Stimulated activated CD4-positive, alpha-beta T cell treated with anti-CD3 and anti-CD28 coated beads, Interleukin-1b, Interleukin-23, amount 100 ng/mL, for 1 hour (primary cell): ENCODE measurements at places on chromosomes 5 and 9.
A peak's percentile ranks its signal among the peaks of the same experiment; 100 is the strongest.

GRCh38 chr5:2186472-2187015 is 303.8 kb upstream of the IRX4 start:
- DNase-seq, result no peak

DNA sequence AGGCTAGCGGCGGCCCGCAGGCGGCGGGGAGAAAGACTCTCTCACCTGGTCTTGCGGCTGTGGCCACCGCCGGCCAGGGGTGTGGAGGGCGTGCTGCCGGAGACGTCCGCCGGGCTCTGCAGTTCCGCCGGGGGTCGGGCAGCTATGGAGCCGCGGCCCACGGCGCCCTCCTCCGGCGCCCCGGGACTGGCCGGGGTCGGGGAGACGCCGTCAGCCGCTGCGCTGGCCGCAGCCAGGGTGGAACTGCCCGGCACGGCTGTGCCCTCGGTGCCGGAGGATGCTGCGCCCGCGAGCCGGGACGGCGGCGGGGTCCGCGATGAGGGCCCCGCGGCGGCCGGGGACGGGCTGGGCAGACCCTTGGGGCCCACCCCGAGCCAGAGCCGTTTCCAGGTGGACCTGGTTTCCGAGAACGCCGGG is 253 bp downstream of the SLC12A2 start:
- peak; percentile 3 for DNase-seq

DNA sequence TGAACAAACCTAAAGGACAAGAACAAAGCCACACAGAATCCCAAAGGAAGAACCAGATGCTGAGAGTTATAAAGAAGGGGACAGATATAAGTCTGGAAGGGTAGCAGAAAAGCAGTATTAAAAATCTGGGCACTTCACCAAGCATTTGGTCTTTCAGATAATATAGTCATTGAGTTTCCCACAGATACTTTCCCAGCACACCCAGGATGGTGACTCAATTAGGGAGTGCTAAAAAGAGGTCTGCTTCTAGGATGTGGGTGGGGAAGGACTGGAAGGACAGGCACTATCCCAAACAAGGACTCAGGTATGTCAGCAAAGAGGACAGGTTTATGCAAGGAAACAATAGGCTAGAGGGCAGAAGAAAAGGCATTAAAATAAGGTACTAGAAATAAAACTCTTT is 59.3 kb downstream of the DIAPH1 start:
- no peak for DNase-seq

- no peak for DNase-seq
Observed at GRCh38 chr5:89015409-89015808, 132.4 kb upstream of the MEF2C start.

GRCh38 chr5:74279244-74279643 is 361.3 kb downstream of the ENC1 start:
- DNase-seq, result no peak

GRCh38 chr9:4678679-4679267 is 596 bp upstream of the CDC37L1 start:
- no peak for DNase-seq

DNA sequence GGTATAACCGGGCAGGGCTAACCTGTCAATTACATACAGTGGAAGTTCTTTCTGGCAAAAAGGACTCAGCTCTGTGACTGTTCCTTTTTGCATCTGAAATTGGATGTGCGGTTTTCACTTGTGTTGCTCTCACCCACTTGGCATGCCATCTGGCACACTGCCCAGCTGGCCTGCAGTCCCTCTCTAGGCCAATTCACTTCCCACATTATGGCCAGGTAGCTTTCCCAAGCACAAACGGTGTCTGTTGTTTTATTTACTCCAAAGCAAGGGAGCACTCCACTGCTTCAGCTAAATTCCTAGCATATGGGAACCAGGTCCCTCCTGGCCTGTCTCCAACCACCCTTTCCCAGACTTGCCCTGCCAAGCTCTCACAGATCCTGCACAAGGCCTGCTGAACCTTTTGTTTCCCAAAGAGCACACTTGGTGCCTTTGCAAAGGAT is 132.5 kb downstream of the SEMA6A start:
- no peak for DNase-seq

GRCh38 chr9:132486706-132487350 is 76.8 kb downstream of the CFAP77 start:
- DNase-seq, result no peak

GRCh38 chr5:169637085-169637548 is at the start of gene DOCK2:
Gene DOCK2 (plus strand): TSS chr5:169637275. CDS start chr5:169637327, 52 bp downstream.
- peak; percentile 25 for DNase-seq

- DNase-seq, result no peak
Observed at GRCh38 chr5:131745155-131745554, 51.7 kb downstream of the FNIP1 start.

- DNase-seq, result no peak
Observed at GRCh38 chr5:102231693-102232619, 64.1 kb downstream of the SLCO4C1 start.

- no peak for DNase-seq
Observed at GRCh38 chr9:38315085-38315595, 77.4 kb upstream of the ALDH1B1 start.

- DNase-seq, result no peak
Observed at GRCh38 chr5:138573949-138574670, 1.1 kb downstream of the HSPA9 start.

GRCh38 chr9:69465473-69465872 is 140.5 kb downstream of the ENTREP1 start:
- no peak for DNase-seq

DNA sequence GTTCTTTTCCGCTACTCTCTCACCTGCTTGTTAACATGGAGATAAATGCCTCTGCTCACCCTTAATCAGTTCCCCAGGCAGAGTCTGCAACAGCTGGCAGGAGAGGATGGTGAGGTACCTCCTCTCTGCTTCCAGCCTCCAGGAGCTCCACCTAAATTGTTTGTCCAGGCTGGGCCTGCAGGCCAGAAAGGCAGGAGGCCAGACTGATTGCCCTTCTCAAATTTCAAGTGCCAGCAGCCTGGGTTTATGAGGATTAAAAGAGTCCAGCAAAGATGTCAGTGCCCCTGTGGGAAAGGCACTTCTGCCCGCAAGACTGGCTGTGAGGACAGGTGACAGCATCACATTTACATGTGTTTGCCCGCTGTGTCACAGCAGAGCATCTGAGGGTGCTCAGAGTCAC is 19.8 kb downstream of the CORO2A start:
- no peak for DNase-seq

GRCh38 chr5:7904170-7904569 is 35.2 kb downstream of the MTRR start:
- no peak for DNase-seq

DNA sequence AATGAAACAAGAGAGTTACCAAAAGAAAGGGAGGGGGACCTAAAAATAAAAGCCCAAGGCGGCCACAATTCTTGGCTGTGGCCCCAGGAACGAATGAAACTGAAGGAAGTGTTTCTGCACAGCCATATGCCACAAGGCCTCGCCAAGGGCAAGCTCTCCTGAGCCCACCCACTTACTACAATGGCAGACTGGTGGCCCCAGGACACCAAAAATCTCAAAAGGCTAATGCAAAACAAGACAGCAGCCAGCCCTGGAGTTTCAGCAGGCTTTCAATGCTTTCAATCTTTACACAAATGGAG is 4.0 kb downstream of the CAMSAP1 start:
- no peak for DNase-seq

DNA sequence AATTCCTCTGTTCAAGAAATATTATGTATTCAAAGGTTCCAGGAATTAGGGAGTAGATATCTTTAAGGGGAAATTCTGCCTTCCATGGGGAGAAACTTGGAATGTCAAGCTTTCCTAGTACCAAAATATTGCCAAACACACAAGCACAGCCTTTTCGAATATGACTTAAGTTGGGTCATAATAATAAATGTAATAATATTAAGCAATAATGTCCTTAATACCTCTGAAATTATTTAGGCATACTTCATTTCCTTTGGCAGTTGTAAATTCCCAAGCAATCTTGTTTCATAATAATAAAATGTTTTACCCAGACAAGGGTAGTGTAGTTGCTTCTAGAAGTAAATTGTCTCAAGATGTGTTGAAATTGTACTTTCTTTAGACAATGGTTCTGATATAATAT is 630.3 kb upstream of the CDH18 start:
- DNase-seq, result no peak

GRCh38 chr5:155299386-155300005 is 285.9 kb downstream of the KIF4B start:
- no peak for DNase-seq

GRCh38 chr9:137631345-137632229 is 12.8 kb downstream of the EHMT1 start:
- no peak for DNase-seq

- no peak for DNase-seq
Observed at GRCh38 chr9:6579613-6580012, 65.9 kb downstream of the GLDC start.

- no peak for DNase-seq
Observed at GRCh38 chr5:1911773-1912235, 29.1 kb upstream of the IRX4 start.

DNA sequence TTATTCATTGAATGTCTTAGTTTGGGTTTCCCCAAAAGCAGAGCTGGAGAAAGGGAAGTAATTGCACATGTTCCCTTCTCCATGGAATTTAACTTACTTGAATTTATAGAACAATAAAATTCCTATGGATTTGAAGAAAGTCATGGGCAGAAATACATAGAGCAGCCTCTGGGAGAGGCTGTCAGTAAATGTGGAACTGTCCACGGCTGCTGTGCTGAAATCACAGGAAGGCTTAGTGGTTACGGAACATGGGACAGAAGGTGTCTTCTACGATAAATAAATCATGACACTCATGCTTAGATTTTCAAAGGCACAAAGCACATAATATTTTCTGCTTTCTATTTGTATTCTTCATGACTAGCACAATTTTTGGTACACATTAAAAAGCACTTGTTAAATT is 440.6 kb upstream of the IZUMO3 start:
- DNase-seq, result no peak

DNA sequence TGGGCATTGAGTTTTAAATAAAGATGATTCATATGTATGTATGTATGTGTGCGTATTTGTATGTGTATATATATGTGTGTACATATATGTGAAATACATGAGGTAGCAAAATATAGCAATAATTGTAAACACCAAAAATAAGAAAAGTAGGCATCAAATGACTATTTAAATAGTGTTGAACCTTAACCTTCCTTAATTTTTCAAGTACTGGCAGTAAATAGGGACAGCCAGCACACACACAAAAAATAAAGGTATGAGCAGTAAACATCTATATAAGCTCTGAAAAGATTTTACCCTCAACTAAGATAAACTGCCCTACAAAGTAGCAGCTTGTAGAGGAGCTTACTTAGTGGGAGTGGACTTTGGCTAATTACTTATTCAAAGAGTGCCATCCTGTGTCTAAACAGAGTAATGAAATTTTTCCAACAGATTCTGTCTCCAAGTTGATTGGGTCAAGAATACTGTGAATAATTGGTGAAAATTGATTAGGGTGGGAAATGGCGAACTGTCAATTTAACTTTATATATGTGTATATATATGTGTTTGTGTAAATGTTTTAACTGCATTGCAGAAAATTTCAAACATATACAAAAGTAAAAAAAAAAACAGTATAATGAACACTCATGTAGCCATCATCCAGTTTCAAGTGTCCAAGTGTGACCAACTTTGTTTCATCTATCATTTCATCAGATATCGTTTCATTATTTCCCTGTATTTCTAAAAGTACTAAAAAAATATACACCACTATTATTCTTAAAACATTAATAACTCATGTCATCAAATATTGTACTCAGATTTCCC is 2.0 kb upstream of the ADAMTS6 start:
- DNase-seq, result no peak

DNA sequence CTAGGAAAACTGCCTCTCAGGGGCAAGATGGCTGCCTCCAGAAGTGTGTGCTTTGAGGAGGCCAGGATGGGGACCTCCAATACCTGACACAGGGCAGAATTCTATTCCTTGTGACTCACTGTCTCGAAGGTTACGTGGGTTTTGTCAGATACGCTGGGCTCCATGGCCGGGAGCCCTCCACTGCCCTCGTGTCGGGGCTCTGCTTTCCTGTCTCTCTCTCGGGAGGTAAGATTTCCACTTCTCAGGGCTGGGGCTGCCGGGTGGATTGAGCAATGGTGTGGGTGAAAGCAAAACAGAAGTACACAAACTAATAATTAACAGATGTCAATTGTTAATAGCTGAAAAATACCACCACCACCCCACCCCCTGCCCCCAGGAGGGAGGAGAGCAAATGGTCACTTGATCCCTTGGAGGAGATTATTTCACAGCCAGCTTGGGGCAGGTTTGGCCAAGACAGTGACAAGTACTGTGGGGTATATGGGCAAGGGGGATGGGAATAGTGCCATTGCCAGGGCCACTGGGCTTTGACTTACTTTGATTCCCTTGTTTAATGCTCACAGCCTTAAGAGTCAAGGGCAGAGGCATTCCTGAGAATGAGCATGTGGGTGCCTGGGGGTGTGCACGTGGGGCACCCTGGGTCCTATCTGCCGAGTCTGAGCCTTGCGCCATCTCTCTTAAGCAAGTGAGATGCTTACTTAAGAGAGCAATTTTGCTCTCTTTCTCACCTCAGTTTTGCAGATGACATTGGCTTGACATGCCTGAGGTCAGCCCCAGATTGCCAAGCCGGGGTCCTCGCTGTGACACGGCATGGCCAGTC is 28.8 kb upstream of the DAB2IP start:
- DNase-seq, result no peak

- DNase-seq, result no peak
Observed at GRCh38 chr5:32190095-32190494, 16.0 kb upstream of the GOLPH3 start.

GRCh38 chr9:33877727-33878489 is 60.9 kb downstream of the UBE2R2 start:
- no peak for DNase-seq

DNA sequence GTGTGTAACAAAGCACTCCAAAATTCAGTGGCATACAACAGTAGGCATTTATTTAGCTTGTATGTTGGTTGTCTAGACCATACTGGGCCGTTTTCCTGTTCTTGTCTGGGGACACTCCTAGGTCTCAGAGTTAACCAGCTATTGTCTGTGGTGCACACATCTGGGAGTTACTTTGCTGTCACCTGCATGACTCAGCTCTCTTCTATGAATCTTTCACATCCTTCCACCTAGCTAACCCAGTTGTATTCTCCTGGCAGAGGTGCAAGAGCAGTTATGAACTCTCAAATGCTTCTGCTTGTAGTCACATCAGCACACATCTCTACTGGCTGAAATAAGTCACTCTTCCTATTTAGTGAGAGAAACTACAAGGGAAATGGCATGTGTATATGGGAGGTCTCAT is 138.1 kb downstream of the BAAT start:
- no peak for DNase-seq

DNA sequence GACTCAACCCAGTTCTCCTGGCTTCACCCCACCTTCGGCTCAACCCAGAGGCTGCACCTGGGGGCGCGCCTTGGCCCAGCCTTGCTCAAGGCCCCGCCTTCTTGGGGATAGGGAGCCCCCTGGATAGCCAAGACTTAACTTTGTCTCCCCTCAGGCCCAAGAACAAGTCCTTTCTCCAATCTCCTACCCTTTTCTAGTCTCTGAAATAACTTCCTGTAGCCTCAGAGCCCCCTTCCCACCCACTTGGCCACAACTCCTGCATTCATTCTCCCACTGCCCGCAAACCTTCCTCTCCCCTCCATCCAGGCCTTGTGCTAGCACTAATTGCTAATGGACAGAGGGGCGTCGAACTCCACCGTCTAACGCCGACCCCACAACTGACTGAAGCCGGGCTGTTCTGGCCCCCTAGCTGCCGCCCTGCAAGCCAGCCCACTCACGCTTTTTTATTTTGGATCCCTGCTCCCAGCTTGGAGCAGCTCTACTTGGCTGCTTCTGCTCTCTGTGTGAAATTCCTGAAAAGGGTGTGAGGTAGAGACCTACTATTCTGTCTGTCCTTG is 579 bp upstream of the ASTN2 start:
- no peak for DNase-seq
